Osteocyte (in vitro differentiated cells): ENCODE measurements at places on chromosomes 13 and 19.

DNA sequence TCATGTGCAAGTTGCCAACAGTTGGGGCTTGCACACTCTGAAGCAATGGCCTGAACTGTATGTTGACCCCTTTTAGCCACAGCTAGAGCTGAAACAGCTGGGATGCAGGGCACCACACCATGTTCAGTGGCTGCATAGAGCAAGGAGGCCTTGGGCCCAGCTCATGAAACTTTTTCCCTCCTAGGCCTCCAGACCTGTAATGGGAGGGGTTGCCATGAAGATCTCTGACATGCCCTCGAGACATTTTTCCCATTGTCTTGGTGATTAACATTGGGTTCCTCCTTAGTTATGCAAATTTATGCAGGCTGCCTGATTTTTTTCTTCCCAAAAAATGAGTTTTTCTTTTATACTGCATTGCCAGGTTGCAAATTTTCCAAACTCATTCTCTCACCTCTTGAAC, 165.1 kb upstream of the PRR20A start:
- DNase-seq, result no peak

GRCh38 chr19:16541526-16542044, 652 bp downstream of the CHERP start:
- no peak for DNase-seq

- DNase-seq, result no peak
Measured at GRCh38 chr19:42114412-42114811, 17.8 kb downstream of the POU2F2 start.

- DNase-seq, result no peak
Measured at GRCh38 chr19:57302727-57303401, 17.4 kb upstream of the ZNF543 start.

DNA sequence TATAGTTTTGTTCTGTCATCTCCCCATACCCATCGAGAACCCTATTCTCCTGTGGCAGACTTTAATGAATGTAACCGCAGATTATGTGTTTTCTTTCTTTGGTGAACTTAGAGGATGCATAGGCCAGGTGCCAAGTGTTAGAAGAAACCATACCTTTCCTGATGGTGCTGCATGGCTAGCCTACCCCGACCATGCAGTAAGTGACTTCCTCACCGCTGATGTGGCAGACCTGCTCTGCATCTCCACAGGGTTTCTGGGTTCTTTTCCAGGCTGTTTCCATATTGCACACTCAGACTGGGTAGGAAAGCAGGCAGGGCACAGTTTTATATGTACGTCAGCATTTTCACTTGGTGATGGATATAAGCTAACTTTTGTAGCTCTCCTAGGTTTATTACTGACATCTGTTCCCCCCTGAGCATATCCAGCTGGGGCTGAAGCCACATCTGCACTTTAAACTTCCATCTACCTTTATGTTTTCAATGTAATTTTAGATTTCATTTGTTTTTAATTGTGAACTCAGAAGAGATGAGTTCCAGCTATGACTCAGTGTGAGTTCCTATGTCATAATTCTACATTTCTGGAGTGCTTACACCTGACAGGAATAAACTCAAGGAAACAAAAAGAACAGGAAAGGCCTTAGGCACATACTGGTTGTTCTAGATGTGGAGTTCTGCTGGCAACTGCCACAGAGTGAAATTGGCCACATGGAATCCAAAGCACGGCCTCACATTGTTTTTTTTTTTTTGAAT, 42.3 kb downstream of the LRCH1 start:
- DNase-seq, result no peak
